ENCODE measurements at places on chromosomes 6 and 20.

- no peak for DNase-seq
These were observed 65.4 kb upstream of the PHIP start for GRCh38 chr6:79143320-79143898.

DNA sequence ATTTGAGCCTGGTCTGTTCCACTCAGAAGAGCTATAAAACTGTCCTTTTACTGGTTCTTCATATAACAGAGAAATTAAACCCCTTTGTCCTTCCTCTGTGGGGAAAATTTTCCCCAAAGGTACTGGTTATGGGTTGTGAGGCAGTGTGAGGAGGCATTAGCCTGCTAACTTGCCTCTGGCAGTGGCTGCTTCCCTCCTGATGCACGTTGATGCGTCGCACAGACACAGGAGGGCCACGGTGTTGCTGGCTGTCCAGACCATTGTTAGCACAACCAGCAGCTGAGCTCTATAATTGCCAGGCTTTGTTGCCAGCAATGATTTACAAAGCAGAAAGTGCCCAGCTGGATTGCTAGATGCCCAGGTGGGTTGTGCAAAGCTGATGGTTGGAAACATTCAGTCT lies 10.1 kb downstream of the AAR2 start:
- DNase-seq: no peak

DNA sequence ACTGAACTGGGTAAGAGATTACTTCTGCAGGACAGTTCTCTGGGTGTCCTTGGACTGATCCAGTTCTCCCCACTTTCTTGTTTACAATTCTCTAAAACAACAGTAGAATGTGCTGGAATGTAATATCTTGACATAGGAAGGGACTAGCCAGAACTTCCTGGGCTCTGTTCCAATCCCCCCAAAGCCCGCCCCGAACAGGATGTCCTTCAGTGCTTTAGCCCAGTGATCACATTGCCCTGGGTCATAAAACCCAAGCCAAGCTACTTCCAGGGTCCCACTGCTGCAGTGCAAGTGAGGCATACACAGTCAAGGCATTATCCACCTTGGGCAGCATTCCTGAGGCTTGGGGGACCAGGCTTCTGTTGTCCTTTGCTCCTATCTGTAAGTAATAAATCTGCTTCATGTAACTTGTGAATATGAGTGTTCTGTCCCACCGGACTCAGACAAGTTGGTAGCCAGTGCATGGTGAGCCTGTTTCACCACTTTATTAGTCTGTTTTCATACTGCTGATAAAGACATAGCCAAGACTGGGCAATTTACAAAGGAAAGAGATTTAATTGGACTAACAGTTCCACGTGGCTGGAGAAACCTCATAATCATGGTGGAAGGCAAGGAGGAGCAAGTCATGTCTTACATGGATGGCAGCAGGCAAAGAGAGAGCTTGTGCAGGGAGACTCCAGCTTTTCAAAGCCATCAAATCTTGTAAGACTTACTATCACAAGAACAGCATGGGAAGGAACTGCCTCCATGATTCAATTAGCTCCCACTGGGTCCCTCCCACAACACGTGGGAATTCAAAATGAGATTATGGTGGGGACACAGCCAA lies 23.5 kb downstream of the FITM2 start:
- DNase-seq: no peak

DNA sequence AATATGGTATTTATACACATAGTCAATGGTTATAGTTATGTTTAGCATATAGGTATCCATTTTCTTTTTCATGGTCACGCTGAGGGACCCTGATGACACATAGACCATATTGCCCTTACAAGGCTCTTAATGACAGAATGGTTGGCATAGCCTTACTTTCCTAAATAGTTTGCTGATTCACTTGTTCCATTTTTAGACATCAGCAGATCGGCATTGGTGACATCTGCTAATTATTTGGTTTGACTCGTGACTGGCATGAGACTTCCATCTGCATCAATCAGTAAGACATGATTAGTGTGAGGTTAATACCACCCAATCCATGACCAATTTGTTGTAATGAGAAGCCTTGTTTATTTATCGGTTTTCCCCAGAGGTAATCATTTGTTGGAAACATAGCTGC lies 309.7 kb downstream of the ALDH8A1 start:
- DNase-seq: no peak

GRCh38 chr6:149134511-149134933 lies 183.0 kb upstream of the TAB2 start:
- no peak for DNase-seq

- DNase-seq: no peak
These were observed 188.0 kb upstream of the HDDC2 start for GRCh38 chr6:125489579-125490285.

GRCh38 chr6:43703512-43704429 lies 16.2 kb upstream of the MRPS18A start:
- DNase-seq: no peak

DNA sequence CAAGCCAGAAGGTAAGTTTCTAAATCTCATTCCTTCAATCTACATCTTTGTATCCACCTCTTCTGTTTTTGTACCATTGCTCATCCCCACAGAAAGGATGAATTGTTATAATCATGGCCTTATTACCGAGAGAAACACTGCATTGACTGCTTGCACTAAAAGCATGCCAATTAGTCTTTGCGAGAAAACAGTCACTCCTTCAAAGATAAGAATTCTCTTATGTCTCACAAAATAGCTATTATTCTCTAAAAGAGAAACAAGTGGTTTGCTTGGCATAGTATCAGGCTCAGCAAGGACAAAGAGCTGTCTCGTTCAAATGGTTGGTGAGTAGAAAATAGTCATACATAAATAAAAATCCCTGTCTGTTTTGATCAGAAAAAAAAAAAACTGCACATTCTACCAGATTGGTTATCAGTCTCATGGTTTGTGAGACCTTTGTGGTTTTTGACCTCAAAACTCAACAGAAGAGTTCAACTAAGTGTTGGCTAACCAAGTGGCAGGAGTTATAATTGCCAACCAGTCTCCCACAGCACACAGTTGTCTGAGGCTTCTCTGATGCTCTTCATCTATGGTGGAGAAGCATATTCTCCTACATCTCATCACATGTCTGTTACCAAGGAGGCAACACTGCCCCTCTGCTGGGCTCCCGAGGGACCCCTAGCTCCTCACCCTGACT lies 35.1 kb upstream of the ARMH2 start:
- DNase-seq: no peak

- DNase-seq: no peak
These were observed 33.0 kb downstream of the AKIRIN2 start for GRCh38 chr6:87669051-87669450.

All from NB4 (cell line).